ENCODE measurements at places on chromosomes 1 and 21. TPM values are rescaled to one million over a fixed set of nuclear protein-coding genes. Genes with fewer than 3 reads are reported as not detected.

The SLC26A9 gene
- 0.43 TPM for total RNA-seq

The KIAA1614 gene
- 4.0 TPM for total RNA-seq

The WNT2B gene
- total RNA-seq = 14.7 TPM

- no peak for DNase-seq
These were observed 73.8 kb upstream of the TMPRSS2 start for GRCh38 chr21:41581592-41582228.

DNA sequence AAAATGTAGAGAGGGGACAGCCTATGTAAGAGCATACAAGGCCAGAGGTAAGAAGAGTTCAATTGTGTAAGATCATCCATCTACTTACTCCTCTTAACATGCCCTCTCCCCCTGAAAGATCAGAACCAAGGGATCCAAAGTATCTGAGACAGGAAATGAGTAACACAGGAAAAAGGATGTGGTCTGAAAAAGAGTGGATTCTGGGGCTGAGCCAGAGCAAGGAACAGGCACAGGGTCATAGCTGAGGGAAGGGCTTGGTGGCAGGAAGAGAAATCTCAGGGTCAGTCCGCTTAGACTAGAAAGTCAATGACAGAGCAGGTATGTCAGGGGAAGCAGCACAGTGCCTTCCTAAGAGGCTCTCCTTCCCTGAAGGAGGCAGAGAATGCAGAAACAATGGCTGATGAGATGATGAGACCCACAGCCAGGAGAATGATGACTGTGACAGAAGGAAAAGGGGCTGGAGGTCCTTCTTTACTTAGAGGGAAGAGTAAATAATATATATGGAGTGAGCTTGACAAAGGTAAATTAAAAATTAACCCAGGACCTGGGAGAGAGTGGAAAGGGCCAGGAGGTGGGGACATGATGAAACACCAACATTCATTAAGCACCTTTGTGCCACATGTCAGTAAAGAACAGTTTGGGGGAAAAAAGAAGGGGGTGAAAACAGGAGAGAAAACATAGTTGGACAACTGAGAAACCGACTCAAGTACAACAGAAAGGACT, 26.2 kb upstream of the A3GALT2 start:
- DNase-seq = no peak

GRCh38 chr1:210294999-210295745, 33.5 kb upstream of the HHAT start:
- peak; percentile 74 for DNase-seq

DNA sequence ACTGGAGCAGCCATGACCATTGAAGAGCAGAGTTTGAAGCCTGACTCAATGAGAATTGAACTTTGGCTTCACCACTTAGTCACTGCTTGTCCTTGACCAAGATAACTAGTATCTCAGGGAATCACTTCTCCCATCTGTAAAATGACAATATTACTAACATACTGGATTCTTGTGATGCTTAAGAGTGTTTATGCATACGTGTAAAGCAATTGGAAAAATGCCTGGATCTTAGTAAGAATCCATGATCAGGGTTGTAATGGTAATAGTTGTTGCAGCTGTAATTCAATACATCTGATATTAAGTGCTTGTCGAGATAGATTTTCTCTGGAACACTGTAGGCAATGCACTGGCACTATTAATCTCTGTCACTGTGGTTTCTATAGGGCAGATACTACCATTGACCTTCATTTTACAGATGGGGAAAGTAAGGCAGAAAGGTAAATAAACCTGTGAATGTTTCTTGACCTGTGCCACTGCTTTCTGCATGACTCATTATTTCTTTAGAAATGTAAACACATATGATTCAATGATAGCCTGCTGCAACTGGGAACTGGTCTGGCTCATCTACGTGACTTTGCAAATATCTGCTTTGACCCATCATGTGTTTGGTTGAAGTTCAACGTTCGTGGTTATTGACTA, 662.5 kb downstream of the PLA2G4A start:
- no peak for DNase-seq

GRCh38 chr21:15037900-15038293, 26.9 kb downstream of the NRIP1 start:
- DNase-seq = no peak

DNA sequence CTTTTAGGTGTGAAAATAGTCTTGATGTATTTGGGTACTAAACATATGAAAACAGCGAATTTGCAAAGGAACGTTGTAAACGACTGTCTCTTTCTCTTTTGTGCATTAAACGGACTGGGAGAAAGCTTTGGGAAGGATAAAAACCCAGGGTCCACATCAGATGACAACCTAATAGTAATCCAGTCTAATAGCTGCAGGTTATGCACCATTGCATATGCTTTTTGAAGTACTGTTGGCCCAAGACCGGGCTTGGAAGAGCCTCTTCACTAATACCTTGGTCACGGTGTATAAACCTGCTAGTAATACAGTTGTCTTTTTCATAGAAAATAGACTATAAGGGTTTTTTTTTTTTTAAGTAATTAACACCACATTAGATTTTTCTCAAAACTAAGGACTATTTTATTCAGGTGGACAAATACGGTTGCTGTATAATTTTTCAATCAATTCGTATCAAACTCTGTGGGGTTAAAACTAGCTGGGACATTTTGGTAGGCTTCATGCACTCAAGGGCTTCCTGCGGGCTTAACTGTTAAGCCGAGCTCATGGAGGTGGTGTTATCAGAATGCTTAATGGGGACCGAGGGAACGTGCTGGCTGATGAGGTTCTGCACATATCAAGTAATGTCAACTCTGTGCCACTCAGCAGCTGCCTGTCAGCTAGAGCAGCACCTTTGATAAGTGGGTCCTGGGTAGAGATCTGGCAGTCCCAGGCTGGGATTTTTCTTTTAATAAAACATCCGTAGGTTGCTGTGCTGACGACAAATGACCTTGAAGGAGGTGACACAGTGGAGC, 2.1 kb downstream of the RYR2 start:
- no peak for DNase-seq

DNA sequence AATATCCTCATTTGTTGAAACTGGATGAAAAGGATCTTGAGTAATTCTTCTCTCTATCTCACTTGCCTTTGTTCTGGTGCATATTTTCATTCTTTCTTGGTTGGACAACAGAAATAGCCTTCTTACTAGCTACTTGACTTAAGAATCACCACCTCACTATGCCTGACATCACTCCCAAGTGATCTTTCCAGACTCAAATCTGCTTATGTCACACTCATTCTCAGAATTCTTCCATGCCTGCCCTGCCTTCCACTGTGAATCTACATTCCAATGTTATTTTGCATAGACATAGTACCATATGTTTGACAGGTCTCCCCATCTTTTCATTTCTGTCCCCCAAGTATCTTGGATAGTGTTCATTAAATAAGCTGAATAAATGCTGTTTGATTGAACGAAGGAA, 78.5 kb upstream of the DPYD start:
- DNase-seq = no peak
